Activated CD4-positive, alpha-beta T cell treated with anti-CD3 and anti-CD28 coated beads, Interleukin-2, amount 10 ng/mL, durations not matched to agents 24 days and 14 days (primary cell): ENCODE measurements at places on chromosomes 1 and 21. TPM values are rescaled to one million over a fixed set of nuclear protein-coding genes. Genes with fewer than 3 reads are reported as not detected.
A peak's percentile ranks its signal among the peaks of the same experiment; 100 is the strongest.

GRCh38 chr1:30923597-30923996 lies 15.0 kb upstream of the SDC3 start:
- H3K4me1 ChIP-seq: peaks cover 3% of the 10 kb centered on the region
- H3K4me3 ChIP-seq: no peak overlapping the region
- peaks cover 21% of the 10 kb centered on the region for H3K27me3 ChIP-seq
- no peak overlapping the region for H3K27ac ChIP-seq
- no peaks in the 10 kb centered on the region for H3K36me3 ChIP-seq
- no peak for DNase-seq

DNA sequence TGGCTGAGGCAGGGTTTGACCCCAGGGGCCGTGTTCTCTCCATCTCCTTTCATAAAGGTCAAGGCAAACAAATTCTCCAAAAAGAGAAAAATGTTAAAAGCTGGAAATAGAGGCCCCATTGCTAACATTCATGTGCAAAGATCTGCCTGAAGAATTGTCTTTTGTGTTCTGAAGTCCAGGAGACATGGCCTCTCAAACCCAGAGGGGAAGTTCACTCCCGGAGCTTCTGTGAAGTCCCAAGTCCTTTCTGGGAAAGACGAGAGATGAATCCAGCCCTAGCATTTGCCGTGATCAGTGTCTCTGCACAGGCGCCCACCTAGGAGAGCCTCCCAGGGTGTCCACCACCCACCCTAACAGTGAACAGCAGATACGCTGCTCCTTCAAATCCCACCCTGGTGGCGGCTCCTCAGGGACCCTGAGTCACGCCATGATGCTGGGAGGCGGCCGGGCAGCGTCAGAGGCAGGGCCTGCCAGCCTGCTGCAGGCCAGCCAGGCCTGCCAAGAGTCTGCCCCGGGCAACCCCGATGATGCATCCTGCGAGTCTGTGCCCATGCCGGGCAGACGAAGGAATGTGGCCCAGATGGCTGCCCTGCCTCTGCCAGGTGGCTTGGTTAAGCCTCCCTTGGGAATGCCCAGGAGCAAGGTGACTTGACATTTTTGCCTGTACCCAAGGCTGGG lies 5.2 kb upstream of the C2CD2 start:
- H3K4me1 ChIP-seq: peaks cover 13% of the 10 kb centered on the region
- H3K27ac ChIP-seq: no peak overlapping the region
- no peak overlapping the region for H3K4me3 ChIP-seq

DNA sequence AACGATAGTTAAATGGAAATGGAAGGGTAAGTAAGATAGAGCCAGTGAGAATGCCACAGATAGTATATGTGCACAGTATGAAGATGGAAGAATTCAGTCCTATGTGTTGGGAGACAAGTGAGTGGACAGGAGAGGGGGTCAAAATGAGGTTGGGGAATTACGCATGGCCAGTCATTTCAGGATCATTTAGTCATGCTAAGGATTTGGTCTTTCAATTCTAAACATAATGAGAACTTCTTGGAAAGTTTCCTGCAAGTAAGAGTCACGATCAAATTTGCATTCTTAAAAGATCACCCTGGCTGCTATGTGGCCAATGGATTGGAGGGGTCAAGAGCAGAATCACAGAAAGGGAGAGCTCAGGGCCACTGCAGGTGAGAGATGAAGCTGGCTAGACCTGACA lies 64.0 kb upstream of the KCNK2 start:
- no peak overlapping the region for H3K27ac ChIP-seq
- no peaks in the 10 kb centered on the region for H3K27me3 ChIP-seq
- no peaks in the 10 kb centered on the region for H3K36me3 ChIP-seq
- no peaks in the 10 kb centered on the region for H3K4me1 ChIP-seq
- no peak overlapping the region for H3K4me3 ChIP-seq

Gene SUMO3
- total RNA-seq: 90.3 and 90.6 TPM in 2 replicates

Gene TMEM240
- 0.52 TPM in 1 of 2 replicates, not detected in the other for total RNA-seq

- DNase-seq: peak; percentile 96
- peak overlapping the region; percentile 87 for H3K4me3 ChIP-seq
- H3K27me3 ChIP-seq: no peaks in the 10 kb centered on the region
Observed at GRCh38 chr21:39387461-39388037, 38.7 kb upstream of the HMGN1 start.

GRCh38 chr1:31234870-31235269 lies 4.8 kb downstream of the NKAIN1 start:
- H3K27ac ChIP-seq: no peak overlapping the region
- H3K36me3 ChIP-seq: no peaks in the 10 kb centered on the region
- DNase-seq: no peak

DNA sequence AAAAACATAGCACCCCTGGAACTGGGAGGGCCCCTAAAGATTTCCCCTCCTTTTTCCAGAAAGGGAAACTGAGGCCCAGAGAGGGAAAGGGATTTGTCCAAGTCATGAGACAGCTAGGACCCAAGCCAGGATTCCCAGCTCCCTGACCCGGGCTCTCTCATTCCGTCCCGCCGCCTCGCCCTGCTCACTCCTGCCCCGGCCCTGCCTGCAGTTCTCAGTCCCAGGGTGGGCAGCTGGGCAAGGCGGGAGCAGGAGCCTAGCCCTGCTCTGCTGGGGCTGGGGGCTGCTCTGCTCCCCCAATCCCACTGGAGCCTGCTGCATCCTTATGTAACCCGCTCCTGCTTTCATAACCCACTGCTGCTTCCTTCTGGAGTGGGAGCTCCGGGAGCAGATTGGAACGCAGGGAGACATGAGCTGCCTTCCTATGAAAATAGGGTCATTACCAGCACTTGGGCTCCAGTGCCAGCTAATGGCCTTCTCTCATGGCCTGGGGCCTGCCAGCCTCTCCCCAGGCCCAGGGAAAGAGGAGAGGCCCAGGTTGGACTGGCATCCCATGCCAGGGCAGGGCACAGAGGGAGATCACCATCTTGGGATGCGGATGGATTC lies 84.5 kb downstream of the CAMK2N1 start:
- H3K36me3 ChIP-seq: no peaks in the 10 kb centered on the region
- H3K4me1 ChIP-seq: no peaks in the 10 kb centered on the region
- peaks cover 35% of the 10 kb centered on the region for H3K27me3 ChIP-seq

Gene TNFRSF4
- 692 and 702 TPM in 2 replicates for total RNA-seq

DNA sequence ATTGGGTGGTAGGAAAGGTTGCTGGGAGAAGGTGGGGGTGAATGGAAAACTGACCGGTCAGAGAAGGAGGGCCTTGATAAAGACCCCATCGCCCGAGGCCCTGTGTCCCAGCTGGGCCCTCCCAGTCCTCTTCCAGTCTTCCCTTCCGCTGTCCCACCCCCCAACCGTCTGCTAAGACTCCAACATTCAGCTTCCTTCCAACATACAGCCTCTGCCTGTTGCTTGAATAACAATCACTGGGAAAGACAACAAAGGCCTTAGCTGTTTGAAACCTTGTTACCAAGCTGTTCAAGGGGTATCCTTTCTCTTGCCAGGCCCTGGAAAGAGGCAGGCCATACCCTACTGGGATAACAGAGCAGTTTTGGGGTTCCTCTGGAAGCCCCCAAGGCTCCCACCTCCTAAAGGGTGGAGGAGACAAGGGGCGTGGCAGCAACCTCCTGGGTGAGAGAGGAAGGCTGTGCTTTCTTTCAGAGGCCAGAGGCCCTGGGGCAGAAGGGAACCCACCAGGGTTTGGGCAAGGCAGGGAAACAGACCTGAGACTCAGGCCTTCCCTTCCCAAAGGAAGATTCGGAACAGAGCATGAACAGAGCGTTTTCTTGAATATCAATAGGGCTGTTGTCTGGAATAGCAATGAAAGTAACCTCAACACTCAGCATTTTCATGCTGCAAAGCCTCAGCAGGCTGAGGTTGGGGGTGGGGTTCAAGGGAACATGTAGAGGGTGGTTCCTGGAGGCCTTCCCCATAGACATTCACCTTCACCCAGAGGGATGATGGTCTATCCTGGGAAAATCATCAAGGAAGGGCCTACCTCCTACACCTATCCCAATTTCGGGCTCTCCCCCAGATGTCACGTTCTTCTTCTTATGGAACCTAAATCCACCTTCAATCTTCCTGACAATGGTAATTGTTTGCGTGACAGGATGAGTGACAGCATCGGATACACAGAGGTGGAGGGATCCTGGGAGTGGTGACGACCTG lies 4.1 kb downstream of the ETNK2 start:
- no peaks in the 10 kb centered on the region for H3K4me1 ChIP-seq
- H3K4me3 ChIP-seq: no peak overlapping the region
- DNase-seq: no peak
- H3K27me3 ChIP-seq: peaks cover 25% of the 10 kb centered on the region
- no peak overlapping the region for H3K27ac ChIP-seq

Gene PHTF1
- total RNA-seq: 15.6 and 19.2 TPM in 2 replicates

Gene FCRL2
- not detected in 2 replicates for total RNA-seq

- H3K27me3 ChIP-seq: peaks cover 33% of the 10 kb centered on the region
- no peak for DNase-seq
- no peaks in the 10 kb centered on the region for H3K36me3 ChIP-seq
- H3K4me3 ChIP-seq: no peak overlapping the region
- no peaks in the 10 kb centered on the region for H3K4me1 ChIP-seq
Observed at GRCh38 chr1:156347331-156347730, 9.0 kb downstream of the TSACC start.

DNA sequence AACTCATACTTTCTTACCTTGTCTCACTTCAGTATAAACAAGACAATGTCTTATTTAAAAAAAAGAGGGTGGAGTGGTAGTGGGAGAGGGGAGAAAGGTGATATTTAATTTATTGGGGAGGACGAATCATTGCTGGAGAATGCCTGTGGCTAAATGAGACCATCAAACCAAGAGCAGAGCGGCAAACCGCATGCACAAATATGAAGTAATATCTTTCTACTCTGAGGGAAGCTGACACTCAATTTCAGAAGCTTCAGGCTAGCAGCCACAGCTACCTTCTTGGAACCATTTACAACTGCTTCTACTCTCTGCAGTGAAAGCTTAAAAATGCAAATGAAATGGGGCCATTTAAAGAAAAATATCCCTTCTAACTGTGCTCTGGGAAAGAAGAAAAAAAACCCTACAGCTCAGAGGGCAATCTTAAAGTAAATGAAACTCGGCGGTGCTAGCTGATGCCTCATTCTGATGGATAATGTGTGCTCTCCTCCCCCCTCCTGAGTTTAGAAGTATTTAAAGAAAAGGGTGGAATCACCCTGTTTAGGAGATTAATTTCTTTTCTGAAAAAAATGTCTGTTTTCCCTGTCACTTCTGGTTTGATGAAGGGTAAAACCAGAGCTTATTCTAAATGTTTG lies 178.2 kb upstream of the CAMK1G start:
- H3K27me3 ChIP-seq: peaks cover 5% of the 10 kb centered on the region
- DNase-seq: no peak
- no peak overlapping the region for H3K4me3 ChIP-seq
- no peaks in the 10 kb centered on the region for H3K36me3 ChIP-seq
- H3K4me1 ChIP-seq: no peaks in the 10 kb centered on the region

DNA sequence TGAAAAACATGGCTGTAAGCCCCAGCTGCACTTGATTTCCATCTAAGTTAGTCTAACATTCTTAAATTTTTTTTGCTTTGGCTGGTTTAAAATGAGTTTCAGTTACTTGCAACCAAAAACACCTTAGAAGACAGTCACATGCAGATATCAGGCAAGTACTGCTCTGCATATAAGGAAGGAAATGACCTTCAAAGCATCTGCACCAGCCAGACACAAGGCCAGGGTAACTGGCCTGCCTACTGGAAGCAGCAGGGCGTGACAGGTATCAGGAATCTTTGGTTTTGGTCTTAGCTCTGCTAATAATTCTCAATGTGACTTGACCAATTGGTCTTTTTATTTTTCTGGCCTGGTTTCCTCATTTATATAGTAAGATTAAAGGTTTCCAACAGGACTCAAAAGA lies 33.5 kb downstream of the SCYL3 start:
- no peak for DNase-seq
- peaks cover 6% of the 10 kb centered on the region for H3K4me1 ChIP-seq
- no peaks in the 10 kb centered on the region for H3K27me3 ChIP-seq
- H3K36me3 ChIP-seq: peaks cover 46% of the 10 kb centered on the region

- H3K27ac ChIP-seq: no peak overlapping the region
- no peaks in the 10 kb centered on the region for H3K4me1 ChIP-seq
- DNase-seq: no peak
- H3K4me3 ChIP-seq: no peak overlapping the region
- H3K27me3 ChIP-seq: peaks cover 2% of the 10 kb centered on the region
- H3K36me3 ChIP-seq: no peaks in the 10 kb centered on the region
Observed at GRCh38 chr1:227848430-227848932, 33.0 kb downstream of the PRSS38 start.

DNA sequence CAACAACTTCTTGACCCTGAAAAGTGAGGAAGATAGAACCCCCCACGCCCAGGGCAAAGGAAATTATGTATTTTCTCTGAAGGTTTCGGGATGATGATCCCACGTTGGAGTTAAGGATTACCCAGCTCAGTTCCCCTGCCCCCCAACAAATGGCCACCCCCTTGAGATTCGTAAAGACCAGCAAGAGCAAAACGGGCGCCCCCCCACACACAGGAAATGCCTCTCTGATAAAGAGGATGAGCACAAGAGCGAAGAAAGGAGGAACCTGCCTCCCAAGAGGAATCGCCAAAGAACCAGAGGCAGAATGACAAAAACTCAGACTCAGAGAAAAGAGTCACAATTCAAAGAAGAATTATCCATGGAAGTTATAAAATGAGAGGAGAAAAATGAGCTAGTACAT lies 576.9 kb downstream of the MATN1 start:
- H3K27me3 ChIP-seq: peaks cover 1% of the 10 kb centered on the region
- no peak overlapping the region for H3K4me3 ChIP-seq
- no peak for DNase-seq
- H3K36me3 ChIP-seq: no peaks in the 10 kb centered on the region

- DNase-seq: peak; percentile 76
- H3K27me3 ChIP-seq: peaks cover 73% of the 10 kb centered on the region
- peaks cover 6% of the 10 kb centered on the region for H3K36me3 ChIP-seq
Observed at GRCh38 chr21:41768437-41769042, 1.7 kb upstream of the RIPK4 start.

GRCh38 chr1:29417147-29417858 lies 181.0 kb downstream of the PTPRU start:
- no peak overlapping the region for H3K4me3 ChIP-seq
- H3K27ac ChIP-seq: no peak overlapping the region
- DNase-seq: no peak
- no peaks in the 10 kb centered on the region for H3K36me3 ChIP-seq

DNA sequence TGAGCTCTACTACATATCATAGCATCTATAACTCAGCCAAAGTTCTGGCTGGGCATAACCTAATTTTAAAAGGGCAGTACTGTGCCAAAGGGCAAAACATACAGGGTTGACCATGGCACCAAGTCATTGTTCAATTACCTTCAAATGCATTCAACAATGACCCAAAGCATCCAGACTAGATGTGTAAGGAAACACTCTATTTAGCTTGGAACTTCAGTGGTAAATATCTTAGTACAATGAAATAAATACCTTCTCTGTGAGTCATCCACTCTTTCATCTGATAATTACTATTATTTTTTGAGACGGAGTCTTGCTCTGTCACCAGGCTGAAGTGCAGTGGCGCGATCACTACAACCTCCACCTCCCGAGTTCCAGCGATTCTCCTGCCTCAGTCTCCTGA lies 70.0 kb downstream of the NVL start:
- H3K4me1 ChIP-seq: peaks cover 27% of the 10 kb centered on the region
- H3K27me3 ChIP-seq: no peaks in the 10 kb centered on the region
- H3K4me3 ChIP-seq: no peak overlapping the region

- peaks cover 57% of the 10 kb centered on the region for H3K27me3 ChIP-seq
- H3K4me3 ChIP-seq: no peak overlapping the region
- H3K4me1 ChIP-seq: no peaks in the 10 kb centered on the region
- H3K36me3 ChIP-seq: peaks cover under 1% of the 10 kb centered on the region
Observed at GRCh38 chr1:85328713-85329397, 52.4 kb upstream of the BCL10 start.
